HEK293T (cell line): ENCODE measurements at places on chromosomes 7 and 10.

- no peak for DNase-seq
Observed at GRCh38 chr7:47303014-47303694, 278.8 kb downstream of the TNS3 start.

GRCh38 chr10:104831272-104831671 is 190.2 kb downstream of the SORCS3 start:
- DNase-seq: no peak

- no peak for DNase-seq
Observed at GRCh38 chr7:31029251-31030042, 22.7 kb upstream of the ADCYAP1R1 start.

- DNase-seq: no peak
Observed at GRCh38 chr10:10038348-10038747, 979.3 kb upstream of the CELF2 start.

GRCh38 chr10:95276367-95277200 is 14.2 kb downstream of the PDLIM1 start:
- no peak for DNase-seq

- DNase-seq: peak; percentile 34
Observed at GRCh38 chr10:69179089-69179742, 818 bp upstream of the SUPV3L1 start.

DNA sequence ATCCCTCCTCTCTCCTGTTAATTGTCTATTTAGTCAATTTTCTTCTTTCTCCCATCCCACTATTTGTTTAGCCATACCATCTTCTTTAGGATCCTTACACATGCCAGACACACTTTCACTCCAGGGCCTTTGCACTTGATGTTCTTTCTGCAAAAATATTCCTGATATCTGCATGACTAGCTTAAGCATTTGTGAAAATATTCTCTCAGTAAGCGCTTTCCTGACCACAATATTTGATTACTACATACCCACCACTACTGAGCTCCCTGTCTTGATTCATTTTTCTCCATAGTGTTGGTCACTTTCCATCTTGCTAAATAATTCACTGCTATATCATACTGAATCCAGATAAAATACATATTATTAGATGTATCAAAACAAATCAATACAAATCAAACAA is 75.1 kb downstream of the SEMA3D start:
- DNase-seq: no peak

DNA sequence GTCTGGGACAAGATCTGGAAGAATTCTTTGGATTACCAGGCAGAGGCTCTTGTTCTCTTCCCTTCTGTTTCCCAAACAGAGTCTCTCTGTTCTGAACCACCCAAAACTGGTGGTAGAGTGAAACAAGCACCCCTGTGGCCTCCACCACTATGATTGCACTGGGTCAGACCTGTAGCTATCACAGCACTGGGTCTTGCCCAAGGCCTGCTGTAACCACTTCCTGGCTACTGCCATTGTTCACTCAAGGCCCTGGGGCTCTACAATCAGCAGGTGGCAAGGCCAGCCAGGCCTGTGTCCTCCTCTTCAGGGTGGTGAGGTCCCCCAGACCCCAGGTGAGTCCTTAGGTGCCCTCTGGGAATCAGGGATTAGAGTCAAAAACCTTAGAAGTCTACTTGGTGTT is 4.1 kb upstream of the LRRC17 start:
- no peak for DNase-seq

DNA sequence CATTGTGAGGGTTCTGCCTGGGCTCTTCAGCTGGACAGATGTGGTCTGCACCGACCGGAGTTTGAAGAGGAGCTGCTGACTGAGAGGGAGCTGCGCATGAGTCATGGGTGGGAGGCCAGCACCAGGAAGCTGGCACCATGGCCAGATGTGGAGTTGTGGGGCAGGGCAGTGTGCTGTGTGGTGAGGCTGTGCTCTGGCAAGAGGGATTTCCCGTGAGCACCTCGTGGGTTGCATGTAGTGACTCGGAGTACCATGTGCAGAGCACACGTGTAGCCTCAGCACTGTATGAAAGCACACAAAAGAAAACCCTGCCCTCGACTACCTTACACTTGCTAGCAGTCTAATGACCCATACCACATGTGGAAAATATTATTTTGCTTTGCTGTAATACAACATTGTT is 103.4 kb downstream of the WNT2 start:
- no peak for DNase-seq

- DNase-seq: peak; percentile 84
Observed at GRCh38 chr10:104297697-104298660, 29.0 kb downstream of the GSTO2 start.

DNA sequence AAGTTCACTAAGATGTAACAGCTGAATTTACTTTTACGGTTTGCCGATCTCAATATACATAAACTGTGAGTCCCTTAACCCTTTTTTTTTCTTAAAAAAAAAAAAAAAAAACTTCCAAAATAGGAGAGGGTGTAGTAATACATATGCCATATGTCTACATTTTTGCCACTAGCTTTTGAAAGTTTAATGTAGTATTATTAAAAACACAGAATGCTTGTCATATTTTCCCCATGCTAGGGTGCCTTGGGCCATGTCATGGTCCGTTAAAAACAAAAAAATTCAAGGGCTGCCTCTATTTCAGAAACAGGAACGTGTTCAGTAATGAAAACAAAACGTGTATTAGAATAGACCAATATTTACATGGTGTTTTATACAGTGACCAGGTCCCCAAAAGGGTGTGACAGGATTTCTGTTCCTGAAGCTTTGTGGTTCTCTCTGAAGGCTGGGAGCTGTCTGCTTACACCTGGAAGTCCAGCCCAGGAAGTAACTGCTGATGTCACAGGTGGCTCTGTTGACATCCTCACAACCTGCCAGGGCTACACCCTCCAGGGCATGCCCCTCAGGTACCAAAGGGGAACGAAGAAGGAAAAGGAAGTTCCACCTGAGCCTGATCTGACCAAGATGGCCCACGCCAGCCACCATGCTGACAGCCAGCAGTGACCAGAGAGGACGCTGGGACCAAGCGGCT is 79.0 kb downstream of the COBL start:
- no peak for DNase-seq
